Lower lobe of right lung (tissue), 2 donors: ENCODE measurements at places on chromosomes 11 and 22.

- no peak for DNase-seq
Measured at GRCh38 chr11:88312628-88313027, 24.9 kb downstream of the CTSC start.

GRCh38 chr22:29625090-29625825, 21.8 kb downstream of the NF2 start:
- peak; percentile 62 for DNase-seq

GRCh38 chr11:120546312-120547205, 35.0 kb downstream of the GRIK4 start:
- no peak for DNase-seq

DNA sequence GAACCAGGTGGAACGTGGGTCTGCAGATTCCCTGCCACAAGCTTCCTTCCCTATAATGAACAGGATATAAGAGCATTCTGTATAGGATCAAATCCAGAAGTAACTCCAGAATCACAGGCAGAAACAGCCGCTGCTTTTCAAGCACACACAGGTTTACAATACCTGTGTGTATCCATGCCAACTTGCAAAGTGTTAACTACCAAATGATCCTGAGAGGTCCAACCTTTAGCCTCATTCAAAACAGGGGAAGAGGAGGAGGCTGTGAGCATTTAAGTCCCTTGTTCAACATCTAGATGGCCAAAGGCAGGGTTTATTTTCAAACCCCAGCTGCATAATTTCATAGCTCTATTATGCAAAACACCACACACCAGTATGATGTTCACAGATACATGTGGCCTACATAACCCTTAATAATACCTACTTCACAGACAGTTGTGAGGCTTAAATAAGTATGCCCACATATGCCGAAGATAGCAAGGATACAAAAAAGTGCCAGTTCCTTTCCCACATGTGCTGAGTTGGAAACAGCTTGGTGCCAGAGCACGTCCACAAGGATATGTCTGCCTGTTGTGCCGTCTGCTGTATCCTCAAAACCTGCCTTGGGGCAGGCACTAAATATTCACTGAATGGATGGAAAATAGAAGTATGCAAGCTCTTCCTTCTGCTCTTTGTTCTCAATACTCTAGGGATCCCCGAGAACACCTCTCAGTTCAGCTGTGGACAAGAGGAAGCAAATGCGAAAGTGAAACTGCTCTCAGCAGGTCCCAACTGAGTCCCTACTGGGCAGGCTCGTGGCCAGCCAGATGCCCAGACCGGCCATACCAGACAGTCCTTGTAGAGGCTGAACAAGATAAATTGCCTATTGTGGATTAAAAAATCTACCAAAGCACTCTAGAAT, 66.8 kb downstream of the LARGE1 start:
- peak; percentile 74 for DNase-seq

- no peak for DNase-seq
Measured at GRCh38 chr11:29333993-29334775, 682.6 kb downstream of the KCNA4 start.
